NK-92 treated with Interleukin-12 subunit alpha and Interleukin-12 subunit beta, amount 100 ng/mL, for 24 hours (cell line): ENCODE measurements at places on chromosomes 6 and 20.
A peak's percentile ranks its signal among the peaks of the same experiment; 100 is the strongest.

GRCh38 chr6:118298476-118299427, 249.3 kb upstream of the PLN start:
- DNase-seq: no peak

DNA sequence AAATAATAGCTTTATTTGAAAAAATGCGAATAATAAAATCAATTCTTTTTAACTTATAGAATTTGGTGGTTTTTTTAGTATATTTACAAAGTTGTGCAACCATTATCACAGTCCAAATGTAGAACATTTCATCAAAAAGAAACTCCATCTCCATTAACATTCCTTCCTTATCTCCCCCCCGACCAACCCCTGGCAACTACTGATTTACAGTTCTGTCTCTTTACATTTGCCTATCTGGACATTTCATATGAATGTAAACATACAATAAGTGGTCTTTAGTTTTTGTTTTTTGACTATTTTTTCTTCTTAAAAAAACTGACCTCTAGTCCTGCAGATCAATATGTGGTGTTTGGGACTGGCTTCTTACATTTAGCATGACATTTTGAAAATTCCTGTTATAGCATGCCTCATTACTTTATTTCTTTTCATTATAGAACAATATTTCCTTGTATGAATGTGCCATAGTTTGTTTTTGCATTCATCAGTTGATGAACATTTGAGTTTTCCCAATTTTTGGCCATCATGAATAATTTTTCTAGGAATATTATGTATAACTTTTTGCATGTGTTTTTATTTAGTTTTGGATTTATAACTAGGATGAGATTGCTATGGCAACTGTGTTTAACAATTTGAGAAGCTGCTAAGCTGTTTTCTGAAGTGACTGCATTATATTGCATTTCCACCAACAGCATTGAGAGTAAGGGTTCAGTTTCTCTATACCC, 344.7 kb downstream of the NKAIN2 start:
- no peak for DNase-seq

DNA sequence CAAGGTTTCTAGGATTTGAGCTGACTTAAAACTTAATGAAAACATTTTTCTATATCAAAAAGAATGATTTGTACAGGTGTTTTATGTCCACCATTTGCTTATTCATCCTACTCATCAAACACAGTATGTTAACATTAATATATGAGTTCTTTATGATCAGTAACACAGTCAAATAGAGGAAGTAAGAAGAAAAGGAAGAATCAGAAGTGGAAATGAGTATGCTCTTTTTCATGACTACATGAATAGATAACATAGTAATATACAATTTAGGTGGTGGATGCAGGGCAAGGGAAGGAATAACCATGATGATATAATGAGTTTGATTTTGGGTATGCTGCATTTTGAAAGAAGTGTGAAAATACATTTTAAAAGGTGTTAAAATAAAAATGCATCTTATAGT, 16.5 kb downstream of the KPNA5 start:
- no peak for DNase-seq

DNA sequence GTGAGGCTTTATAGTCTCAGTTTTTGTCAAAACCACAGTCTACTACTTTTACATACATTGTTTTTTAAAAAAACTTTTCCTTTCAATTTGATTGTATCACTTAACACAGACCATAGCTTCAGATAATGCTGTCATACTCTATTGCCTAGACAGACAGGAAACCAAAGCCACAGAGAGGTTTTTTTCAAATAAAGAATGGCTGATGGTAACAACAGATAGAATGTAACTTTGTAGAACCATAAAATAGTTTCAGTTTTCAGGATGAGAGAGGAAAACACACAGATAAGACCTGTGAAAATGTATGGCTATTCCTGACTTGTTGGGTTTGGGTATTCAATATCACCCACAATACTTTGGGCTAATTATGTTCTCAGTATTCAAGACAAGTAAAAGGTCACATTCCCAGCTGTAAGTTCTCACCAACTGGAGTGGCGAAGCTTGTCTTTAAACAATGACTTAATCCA, 94.0 kb downstream of the ADGRG6 start:
- no peak for DNase-seq

DNA sequence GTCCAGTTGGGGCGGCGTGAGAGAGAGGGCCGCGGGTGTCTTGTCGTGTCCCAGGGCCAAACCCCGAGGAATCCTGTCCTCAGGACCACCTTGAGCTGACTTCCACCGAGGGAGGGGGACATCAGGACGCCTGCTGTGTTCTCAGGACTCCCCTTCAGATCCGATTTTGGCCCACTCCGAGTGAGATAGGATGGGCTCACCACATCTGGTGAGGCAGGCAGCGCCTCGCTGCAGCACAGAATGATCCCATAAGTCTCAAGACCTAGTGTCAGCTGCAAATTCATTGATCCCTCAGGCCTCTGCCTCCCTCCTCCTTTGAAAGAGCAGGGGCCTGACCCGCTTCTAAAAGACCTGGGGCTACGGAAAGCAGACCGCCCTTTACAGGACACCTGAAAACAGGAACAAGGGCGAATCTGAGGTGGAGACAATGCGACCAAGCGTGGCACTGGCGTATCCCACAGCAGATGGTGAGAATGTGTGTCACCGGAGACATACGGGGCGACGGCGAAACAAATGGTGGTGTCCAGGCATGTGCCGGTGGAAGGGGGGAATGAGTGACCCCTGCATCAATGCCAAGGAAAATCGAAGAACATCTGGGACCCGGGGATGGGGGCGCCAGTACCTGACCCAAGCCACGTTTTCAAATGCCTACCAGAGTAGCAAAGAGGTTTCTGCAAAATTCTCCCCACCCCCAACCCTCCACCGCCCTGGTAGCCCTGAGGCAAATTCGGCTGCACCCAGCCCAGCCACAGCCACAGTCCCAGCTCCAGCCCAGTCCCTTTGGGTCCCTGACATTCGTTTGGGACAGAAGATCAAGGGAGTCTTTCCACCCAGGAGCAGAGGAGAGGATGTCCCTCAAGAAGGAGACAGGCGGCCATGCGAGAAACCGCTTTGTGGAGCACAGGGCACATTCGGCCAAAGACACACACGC, 162.1 kb upstream of the ZNF337 start:
- no peak for DNase-seq

GRCh38 chr6:29813809-29814208, 13.8 kb upstream of the HLA-G start:
- DNase-seq: no peak

DNA sequence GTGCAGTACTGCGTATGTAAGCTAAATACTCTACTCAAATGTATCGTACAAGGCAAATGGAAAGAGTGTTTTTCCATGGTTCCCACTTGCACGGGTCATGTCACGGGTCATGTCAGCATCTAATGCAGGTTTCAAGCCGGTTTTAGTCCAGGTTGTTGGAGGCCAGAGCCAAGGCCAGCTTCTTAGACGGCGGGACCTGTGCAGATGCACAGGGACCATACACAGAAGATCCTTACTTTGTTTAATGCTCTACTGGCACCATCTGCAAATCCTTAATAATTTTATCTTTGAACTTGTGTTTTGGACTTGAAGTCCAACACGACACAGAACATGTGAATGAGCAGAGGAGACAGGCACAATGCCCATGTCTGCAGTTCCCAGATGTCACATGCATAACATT, 42.7 kb downstream of the SOD2 start:
- DNase-seq: no peak

DNA sequence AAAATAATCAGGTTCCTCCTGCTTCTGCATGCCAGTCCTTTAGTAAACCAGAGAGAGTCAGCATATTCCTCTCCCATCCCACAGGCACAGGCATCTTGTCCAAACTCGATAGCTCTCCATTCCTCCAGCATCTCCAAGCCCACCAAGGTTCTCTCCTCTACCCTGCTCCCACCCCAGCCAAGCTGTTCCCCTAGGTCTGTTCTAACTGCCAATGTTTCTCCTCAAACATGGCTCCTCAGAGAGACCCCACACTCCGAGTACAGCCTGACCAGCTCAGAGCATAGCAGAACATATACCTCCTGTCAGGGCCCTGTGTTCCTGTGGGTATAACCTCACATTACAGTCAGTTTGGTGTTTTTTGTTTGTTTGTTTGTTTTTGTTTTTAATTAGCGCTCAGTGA, 177.8 kb downstream of the VEGFA start:
- DNase-seq: no peak

DNA sequence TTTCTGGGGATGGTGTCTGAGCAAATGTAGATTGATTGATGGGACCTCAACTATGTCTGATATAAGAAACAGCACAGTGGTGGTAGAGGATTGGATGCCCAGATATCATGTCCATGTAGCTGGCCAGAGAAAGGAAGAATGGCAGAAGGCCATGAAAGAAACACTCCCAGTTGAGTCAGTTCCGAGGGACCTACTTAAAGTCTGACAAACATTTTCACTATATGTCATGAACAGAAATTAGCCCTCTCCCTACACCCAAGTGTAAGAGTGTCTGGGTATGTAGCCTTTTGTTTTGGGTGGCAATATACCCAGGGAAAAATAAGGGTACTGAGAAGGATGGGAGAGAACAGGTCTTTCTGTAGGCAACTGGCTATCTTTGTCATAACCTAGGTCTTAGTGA, 434.2 kb downstream of the BCKDHB start:
- DNase-seq: no peak

- DNase-seq: no peak
These were observed 31.0 kb downstream of the RIN2 start for GRCh38 chr20:19789009-19789408.

DNA sequence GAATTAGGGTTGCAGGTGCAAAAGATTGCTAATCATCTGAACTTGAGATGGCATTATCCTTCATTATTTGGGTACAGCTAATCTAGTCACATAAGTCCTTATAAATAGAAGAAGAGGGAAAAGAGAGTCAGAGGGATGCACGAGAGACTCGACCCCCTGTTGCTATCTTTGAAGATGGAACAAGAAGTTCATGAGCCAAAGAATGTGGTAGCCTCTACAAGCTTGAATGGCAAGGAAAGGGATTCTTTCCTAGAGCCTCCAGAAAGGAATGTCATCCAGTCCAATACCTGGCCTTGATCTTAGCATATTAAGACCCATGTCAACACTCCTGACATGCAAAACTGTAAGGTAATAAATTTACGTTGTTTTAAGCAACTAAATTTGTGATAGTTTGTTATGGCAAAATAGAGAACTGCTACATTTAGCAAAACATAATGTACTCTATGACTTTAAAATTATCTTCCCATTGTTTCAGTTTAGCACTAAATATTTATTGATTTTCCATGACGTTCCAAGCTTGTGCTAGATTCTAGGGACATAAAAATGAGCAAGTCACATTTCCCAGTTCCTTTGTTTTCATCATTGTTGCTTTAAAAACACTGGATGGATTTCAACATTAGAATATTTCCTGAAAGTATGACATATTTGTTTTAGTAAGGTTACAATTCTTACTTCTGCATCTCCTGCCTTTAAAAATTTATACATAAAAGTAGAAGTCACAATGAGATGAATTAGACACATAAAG, 12.7 kb downstream of the MANEA start:
- DNase-seq: no peak

DNA sequence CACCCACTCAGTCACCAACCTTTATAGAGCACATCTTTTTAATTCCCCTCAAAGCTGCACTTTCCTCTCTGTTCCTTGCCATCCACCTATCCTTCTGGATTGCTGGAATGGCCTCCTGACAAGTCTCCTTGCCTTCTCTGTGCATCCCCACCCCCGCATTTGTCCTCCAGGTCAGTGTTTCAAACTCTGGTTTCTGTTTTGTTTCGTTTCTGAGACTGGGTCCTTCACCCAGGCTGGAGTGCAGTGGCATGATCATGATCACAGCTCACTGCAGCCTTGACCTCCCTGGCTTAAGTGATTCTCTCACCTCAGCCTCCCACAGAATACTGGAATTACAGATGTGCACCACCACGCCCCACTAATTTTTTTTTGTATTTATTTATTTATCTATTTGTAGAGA, 96.2 kb downstream of the PLCB1 start:
- DNase-seq: no peak

DNA sequence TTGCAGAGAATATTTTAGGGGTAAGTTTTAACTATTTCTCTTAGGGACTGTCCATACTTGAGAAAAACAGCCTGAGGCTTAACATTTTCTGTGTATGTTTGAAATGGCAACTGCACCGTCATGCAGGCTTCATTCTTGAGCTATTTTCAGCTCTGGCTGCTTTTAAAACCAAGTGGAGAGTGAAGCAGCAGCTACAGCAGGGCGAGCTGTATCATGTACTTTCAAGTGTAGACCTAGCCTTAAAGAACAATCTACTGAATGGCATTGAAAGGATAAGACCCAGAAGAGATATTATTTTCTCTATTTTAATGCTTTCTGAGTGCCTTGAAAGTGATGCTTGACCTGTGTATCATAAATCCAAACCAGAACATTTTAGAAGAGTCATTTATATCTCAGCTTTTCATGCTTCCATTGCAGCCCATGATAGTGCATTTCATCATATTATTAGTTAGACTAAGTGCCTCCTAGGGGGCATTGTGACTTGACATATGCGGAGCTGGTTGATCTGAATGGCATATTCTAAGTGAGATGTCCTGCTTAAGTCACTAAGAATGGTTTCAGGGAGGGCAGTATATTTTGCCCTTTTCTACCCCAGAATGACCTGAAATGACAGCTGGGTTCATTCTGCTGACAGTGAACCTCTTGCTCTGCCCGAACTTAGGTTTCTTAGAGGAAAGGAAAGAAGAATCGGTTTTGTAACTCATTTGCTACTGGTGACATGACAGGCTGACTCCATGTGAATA, 85.3 kb downstream of the NKAIN2 start:
- DNase-seq: no peak

GRCh38 chr6:166774770-166775169, 147.7 kb upstream of the RPS6KA2 start:
- no peak for DNase-seq

- no peak for DNase-seq
These were observed 286.1 kb upstream of the TFAP2D start for GRCh38 chr6:50427267-50427666.

GRCh38 chr6:109455437-109456110, at the start of gene MICAL1:
Gene MICAL1, minus strand, starts transcription at chr6:109455772. Its CDS starts 1,576 bp downstream, at chr6:109454196.
- DNase-seq: peak; percentile 79

- DNase-seq: no peak
These were observed 102.6 kb downstream of the ATP9A start for GRCh38 chr20:51665543-51666118.

- DNase-seq: no peak
These were observed 279.6 kb upstream of the JARID2 start for GRCh38 chr6:14966096-14966905.

- no peak for DNase-seq
These were observed 268.5 kb downstream of the NRN1 start for GRCh38 chr6:5738211-5738610.

DNA sequence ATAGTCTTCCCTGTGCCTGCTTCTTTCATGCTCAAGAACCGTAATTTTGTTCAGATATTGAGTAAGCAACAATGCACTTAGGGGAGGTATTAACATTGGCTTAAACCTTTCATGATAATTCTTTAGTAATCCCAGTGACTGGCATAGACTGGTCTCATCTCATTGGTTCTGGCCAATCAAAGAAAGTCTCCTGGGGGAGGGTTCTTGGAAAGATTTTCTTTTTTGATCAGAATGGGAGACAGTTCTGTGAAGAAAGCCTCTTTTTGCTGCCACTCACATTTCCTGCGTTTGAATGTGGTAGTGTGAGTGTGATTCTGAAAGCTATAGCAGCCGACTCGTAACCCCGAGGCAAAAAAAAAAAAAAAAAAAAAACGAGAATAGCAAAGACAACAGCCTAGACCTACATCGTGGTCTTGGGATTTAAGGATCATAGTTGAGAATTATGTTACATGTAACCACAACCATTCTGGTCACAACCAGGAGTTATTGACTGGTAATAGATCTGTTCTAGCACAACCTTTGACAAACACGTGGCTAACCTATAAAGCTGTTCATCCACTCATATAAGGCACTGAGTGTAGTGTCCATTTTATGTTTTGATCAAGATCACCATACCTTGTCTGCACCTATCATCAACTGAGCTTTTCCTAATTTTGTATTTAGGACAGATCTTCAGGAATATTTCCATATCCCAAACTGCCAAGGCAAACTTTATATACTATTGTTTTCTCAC, 15.1 kb upstream of the TMEM217 start:
- DNase-seq: no peak
